Putamen (tissue), 1 donor: ENCODE measurements at places on chromosomes 1 and 21.
A peak's percentile ranks its signal among the peaks of the same experiment; 100 is the strongest.

- no peak for DNase-seq
These were observed 8.4 kb upstream of the SLC19A1 start for GRCh38 chr21:45550522-45551210.

DNA sequence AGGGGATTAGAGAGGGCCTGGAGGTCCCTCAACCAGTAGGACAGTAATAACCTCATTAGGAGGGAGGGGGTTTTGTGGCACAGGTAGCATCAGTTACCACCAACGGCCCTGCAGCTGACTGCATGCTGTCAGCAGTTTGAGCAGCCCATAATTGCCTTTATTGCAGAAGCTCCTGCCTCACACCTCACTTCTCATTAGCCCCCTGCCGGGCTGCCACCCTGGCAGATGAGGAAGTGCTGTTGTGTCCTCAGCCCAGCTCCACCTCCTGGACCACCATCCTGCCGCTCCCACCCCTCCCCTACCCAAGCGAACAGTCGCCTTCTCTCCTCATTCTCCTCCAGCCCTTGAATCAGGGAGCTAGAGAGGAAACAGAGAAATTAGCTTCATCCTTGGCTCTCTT, 237.4 kb downstream of the LMX1A start:
- no peak for DNase-seq

- DNase-seq = no peak
These were observed 5.1 kb downstream of the HRNR start for GRCh38 chr1:152218762-152219436.

- DNase-seq = no peak
These were observed 209.5 kb downstream of the GRIK1 start for GRCh38 chr21:29730281-29730680.

DNA sequence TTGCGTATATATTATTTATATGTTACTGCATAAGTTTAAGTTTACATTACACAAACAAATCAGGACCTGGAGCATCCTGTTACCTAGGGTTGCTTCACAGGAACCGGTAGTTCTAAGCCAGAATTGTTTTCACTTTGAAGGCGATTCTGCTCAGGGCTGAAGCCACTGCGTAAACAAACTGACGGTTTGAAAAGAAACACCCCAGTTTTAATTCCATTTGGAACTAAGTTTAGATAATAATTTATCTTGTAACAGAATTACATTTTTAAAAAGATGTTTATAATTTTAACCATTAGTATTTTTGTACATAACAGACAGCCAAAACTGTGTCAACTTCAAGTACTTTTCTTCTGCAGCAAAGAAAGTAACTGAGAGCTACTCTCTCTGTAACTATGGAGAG, 282.1 kb upstream of the LYPLAL1 start:
- no peak for DNase-seq

DNA sequence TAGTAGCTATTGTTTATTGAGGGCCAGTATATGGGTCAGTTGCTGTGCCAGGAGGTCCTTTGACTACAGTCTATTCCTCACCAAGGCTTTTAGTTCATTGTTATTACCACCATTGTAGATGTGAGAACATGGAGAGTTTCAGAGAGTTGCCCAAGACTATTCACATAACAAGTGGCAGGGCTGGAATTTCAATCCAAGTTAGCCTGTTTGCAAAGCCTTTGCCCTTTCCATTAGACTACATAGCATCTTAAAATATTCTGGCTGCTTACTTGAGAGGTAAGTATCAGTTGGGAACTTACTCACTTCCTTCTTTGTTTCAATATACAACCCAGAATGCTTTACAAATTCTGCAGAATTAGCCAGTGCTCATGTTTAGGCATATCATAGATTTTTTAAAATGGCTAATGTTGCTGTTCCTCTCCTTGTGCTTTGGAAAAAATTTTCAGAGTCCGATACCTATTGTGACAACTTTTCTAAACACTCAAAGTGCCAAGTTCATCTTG, 141.2 kb downstream of the FGGY start:
- no peak for DNase-seq

- DNase-seq = no peak
These were observed 11.0 kb downstream of the RAP1A start for GRCh38 chr1:111630567-111630966.

DNA sequence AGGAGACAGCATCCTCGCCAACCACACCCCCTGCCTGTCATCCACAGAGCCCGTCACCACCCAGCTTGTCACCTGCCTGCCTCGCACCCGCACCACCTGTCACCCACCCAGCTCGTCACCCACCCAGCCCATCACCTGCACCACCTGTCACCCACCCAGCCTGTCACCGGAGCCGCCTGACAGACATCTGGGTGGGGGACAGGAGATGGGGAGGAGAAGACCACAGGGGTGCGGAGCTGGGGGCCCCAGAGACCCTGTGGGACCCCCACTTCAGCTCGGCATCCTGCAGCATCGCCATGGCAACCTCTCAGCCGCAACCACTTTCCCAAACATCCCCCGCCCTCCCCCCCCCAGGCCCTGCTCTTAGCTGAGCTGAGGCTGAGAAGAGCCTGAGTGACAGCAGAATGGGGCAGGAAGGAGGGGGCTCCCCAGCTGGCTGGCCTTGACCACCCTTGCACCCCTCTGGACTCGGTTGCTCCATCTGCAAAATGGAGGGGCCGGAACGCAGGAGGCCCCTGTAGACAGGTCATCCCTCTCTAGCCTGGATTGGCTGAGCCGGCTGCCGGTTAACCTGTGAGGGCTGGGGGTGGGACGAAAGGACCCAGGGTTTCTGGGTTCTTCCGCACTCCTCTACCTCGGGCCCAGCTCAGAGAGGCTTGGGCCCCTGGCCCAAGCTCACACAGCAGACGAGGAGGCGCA, 11.6 kb downstream of the AHDC1 start:
- no peak for DNase-seq

DNA sequence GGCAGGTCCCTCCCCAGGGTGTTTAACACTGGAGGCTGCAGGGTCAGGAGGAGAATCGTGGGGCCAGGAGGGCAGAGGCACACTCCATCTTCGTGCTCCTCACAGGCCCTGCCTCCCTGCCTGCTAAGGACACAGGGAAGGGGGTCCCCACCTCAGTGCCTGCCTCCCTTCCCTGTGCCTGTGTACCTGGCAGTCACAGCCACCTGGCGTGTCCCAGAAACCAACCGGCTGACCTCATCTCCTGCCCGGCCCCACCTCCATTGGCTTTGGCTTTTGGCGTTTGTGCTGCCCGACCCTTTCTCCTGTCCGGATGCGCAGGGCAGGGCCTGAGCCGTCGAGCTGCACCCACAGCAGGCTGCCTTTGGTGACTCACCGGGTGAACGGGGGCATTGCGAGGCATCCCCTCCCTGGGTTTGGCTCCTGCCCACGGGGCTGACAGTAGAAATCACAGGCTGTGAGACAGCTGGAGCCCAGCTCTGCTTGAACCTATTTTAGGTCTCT, 623 bp upstream of the BGLAP start:
- no peak for DNase-seq

DNA sequence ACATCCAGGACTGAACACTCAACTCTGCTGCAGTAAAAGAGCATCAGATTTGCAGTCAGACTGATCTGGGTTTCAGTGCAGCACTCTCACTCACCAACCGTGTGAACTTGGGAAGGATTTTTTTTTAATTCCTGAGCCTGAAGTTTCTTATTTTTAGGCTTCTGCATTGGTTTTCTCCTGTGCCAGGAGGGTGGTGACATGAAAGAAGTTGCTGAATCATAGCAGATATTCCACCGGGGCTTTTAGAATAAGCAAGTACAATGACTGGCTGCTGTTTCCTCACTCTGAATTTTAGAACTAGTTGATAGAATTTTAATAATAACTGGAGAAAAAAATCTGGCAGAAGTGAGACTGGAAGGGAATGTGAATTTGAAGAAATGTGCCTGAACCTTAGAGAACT, 11.6 kb downstream of the ADAM30 start:
- DNase-seq = no peak

DNA sequence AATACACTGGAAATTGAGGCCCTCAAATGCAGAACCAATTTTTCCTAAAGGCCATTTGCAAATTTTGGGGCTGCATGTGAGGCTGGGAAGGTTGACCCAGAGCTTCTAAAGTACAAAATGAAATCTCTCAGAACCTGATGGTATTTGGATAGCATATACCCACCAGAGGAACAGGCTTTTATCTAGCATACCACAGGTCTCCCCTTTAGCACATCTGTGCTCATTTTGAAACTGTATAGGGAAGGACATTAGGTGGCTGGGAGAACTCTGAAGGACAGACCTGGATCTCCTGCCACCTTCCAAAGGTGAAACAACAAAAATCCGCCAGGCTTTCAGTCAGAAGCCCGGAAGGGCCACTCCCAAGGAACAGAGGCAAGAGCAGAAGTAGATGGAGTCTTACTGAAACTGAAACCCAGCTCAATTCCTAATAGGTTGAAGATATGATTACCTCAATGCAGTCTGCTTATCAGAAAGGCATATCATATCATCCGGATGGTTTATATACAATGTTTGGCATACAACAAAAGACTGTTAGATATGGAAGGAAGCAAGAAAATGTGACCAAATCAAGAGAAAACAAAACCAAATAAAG, 11.6 kb downstream of the CD55 start:
- no peak for DNase-seq

- no peak for DNase-seq
These were observed 356.3 kb upstream of the DPYD start for GRCh38 chr1:98277118-98277517.

- no peak for DNase-seq
These were observed 12.7 kb upstream of the C1orf167 start for GRCh38 chr1:11749203-11749689.

GRCh38 chr21:44298301-44298700, 1.6 kb upstream of the PFKL start:
- DNase-seq = no peak

DNA sequence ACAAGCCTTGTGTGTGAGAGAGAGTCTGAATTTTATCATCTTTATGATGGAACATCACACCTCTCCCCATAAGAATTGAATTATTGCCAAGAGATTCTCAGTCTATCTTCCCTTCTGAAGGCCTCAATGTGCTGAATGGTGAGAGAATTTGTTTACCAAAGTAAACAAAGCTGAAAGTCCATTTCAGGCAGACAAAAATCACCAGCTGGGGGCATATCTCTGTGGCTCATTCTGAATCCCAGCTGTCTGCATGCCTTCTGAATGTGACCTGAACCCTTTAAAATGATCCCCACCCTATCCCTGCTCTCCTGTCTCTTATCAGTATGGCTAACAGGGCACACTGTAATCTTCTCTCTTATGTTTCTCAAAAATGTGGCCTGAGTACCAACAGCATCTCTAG, 99.1 kb upstream of the CAMK1G start:
- no peak for DNase-seq

- DNase-seq = no peak
These were observed 159.6 kb upstream of the VAMP3 start for GRCh38 chr1:7611421-7612010.

GRCh38 chr1:42756956-42757891, 9.6 kb downstream of the P3H1 start:
- no peak for DNase-seq

DNA sequence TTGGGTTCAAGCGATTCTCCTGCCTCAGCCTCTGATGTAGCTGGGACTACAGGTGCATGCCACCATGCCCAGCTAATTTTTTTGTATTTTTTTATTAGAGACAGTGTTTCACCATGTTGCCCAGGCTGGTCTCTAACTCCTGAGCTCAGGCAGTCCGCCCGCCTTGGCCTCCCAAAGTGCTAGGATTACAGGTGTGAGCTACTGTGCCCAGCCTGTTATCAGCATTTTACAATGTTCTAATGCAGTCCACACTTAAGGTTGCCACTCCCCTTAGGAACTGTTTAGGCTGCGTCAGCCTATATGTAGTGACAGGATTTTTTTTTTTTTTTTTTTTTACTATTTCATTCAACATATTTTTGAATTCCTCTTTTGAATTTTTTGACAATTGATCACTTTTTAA, 30.2 kb downstream of the AGPAT3 start:
- DNase-seq = no peak

DNA sequence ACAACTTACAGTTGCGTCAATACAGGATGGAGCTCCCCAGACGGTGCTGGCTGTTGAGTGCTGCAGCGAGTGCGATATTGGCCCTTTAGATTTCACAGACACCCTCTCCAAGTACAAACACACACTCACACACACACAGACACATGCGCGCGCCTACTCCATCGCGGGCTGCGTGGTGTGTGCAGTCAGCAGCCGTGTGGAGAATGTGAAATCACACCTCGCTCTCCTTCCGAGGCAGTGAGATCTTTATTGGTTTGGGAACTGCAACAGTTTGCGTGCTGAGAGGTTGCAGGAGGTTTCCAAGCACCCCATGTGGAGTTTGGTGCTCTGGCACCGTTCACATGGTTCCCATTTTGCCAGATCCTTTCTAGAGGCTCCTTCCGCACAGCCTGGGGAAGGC, 372.2 kb downstream of the RRAGC start:
- DNase-seq = no peak

- peak; percentile 16 for DNase-seq
These were observed 987 bp downstream of the GPR137B start for GRCh38 chr1:236143104-236143948.

DNA sequence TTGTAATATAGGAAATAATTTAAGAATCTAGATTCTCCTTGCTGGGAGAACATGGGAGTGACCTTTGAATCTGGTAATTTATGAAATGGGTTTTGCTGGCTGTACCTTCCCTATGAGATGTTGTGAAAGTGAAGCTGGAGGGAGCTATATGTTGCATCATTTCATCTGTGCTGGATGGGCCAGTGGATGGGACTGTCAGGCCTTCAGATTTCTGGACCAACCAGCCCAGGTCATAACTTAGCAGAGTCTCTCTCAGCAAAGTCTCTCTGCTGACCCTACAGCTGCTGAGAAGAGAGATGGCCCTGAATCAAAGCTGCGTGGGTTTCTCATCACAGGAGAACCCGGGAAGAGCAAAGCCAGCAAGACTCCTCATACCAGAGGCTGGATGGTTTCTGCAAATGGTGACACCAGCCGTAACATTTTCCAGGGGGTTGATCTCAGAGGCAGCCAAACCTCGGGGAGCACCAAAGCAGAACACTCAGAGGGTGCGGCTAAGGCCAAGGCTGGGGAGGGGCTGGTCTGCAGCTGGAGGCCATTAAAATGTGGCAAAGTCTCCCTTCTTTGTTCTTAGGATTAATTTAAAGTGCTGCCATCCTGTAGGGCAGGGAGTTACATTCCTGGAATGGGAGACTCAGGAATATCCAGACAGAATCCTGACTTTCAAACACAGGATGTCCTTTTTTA, 18.2 kb upstream of the PTGFRN start:
- no peak for DNase-seq

DNA sequence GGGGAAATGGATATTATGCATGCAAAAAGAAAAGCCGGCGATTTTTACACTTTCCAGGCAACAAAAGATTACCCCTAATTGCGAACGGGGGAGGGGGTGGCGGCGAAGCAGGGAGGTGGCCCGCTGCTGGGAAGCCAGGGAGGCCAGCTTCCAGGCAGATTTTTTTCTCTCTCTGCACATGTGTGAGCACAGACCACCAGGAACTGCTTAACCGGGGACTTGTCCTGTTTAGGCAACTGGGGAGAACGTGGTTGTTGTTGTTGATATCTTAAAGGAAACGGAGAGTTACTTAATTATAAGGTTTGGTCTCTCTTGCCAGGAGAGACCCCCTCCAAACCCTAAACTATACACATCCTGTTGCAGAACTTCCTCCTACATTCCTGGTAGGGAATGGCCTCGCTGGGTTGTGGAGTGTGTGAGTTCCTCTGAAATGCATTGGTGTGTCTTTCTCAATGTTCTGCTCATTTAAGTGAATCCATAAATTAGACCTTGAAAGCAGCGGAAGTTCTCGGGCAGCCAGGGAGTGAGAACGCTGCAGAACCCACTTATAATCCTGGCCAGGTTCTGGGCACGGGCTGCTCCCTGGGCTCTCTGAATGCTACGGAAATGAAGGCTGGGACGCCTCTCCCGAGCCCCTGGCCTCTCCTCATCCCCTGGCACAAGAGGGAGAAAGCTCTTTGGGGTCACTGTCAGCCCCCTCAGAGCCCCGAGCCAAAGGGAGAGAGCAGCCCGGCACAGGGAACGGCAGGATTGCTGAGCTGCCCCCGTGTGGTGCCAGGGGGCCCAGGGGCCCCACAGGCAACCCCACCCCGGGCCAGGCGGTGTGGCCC, 250.0 kb downstream of the FOXD2 start:
- DNase-seq = no peak
